DND-41 (cell line): ENCODE measurements at places on chromosomes 3 and 15.

DNA sequence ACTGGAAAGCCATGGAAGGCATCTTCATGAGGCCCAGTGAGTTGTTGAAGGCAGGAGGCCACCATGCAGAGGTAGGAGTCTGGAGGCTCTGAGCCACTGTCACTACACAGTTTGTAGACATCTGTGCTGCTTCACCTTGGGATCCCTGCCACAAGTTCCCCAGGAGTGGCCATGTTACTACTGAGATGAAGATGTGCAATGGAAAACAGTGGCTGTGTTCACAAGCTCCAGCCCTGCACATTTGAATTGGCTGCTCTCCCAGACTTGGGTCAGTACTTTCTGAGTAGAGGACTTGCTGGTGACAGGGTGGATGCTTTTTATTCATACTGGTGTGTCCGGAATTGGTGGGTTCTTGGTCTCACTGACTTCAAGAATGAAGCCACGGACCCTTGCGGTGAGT, 86.9 kb upstream of the C15orf39 start:
- no peak overlapping the region for H3K4me3 ChIP-seq
- H3K36me3 ChIP-seq: no peaks in the 10 kb centered on the region
- H3K4me1 ChIP-seq: peaks cover 15% of the 10 kb centered on the region
- DNase-seq: no peak

DNA sequence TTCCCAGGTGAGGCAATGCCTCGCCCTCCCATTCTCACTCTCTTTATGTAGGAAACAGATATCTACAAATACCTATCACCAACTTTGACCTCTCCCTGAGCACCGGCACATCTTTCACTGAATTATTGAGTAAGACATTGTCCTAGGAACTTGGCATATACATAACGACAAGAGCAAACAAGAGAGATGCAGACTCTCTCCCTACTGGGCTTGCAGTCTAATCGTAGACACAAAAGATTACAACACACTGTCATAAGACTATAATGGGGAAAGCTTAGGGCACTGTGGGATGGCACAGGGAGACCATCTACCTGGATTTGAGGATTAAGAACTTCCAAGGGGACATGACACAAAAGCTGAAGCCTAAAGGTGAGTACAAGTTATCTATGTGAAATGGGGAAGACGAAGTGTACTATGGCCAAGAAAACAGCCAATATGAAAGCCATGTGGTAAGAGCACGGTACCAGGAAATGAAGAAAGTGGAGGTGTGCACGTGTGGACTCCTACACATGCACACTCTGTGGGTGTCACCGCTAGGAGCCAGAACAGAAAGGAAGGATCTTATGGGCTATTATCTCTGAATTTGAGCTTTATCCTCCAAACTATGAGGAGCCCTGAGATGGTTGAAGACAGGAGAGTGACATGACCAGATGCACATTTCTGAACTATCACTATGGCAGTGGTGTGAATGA, 218.8 kb upstream of the STRIT1 start:
- H3K27me3 ChIP-seq: no peaks in the 10 kb centered on the region
- no peak for DNase-seq
- H3K27ac ChIP-seq: no peak overlapping the region; the same call in 1 of the 2 replicates
- peaks cover 55% of the 10 kb centered on the region for H3K36me3 ChIP-seq

- no peaks in the 10 kb centered on the region for H3K4me1 ChIP-seq
- no peak for DNase-seq
- no peak overlapping the region for H3K27ac ChIP-seq
- no peaks in the 10 kb centered on the region for H3K36me3 ChIP-seq
- no peaks in the 10 kb centered on the region for H3K27me3 ChIP-seq
- no peak overlapping the region for H3K4me3 ChIP-seq
Measured at GRCh38 chr3:55017876-55018275, 90.0 kb upstream of the LRTM1 start.

GRCh38 chr15:42160136-42160535, 3.7 kb upstream of the PLA2G4F start:
- H3K27me3 ChIP-seq: no peaks in the 10 kb centered on the region
- H3K4me1 ChIP-seq: no peaks in the 10 kb centered on the region
- H3K36me3 ChIP-seq: peaks cover 58% of the 10 kb centered on the region
- no peak overlapping the region for H3K27ac ChIP-seq
- no peak for DNase-seq

DNA sequence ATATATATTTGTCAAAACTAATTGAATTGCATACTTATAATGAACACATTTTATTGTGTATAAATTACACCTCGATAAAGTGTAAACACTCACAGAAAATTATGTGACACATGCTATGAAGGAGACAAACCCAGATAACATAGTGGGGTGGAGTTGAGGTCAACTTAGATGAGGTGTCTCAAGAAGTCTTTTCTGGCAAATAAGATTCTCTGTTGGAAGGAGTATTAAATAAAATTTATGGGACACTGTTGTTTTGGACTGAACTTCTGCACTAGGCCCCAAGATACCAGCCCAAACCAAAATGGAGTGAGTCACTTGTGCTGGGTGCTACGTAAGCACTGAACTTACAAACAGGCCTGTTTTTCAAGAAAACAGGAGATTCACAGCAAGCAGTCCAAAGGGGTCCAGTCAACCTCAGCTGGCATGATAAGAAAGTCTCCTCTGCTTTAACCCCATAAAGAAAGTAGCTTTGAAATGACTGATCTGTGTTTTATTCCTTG, 18.7 kb downstream of the ACTC1 start:
- no peaks in the 10 kb centered on the region for H3K4me1 ChIP-seq
- DNase-seq: no peak
- no peaks in the 10 kb centered on the region for H3K27me3 ChIP-seq

DNA sequence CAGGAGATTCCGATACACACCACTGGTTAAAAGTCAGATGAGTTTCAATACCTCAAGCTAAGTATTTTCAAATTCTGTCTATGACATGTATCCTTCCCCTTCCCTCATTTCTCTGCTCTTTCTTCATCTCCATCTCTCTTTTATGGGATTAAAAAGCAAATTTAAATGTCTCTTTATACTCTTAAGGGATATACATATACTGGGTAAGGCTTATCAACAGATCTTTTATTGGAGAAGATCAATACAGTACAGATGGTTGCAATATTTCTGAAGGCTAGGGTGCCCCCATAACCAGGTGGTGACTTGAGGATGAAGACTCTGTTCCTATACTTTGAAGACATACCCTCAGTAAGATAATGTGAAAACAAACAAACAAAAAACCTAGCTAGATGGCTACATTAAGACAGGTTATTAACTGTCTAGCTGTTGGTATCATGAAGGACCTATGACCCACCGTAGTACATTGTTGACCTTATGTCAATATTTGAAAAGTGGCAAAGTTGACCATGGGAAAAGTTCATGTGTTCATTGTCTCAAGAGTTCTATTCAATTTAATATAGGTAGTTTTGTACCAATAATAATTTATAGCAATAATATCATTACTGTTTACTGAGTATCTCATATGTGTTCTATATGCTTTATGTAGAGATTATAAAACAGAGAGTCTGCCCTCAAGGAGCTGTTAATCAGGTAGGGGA, 319.8 kb downstream of the LPP start:
- H3K4me1 ChIP-seq: no peaks in the 10 kb centered on the region
- no peak overlapping the region for H3K4me3 ChIP-seq

GRCh38 chr3:71010726-71011455, 572.6 kb downstream of the FOXP1 start:
- peak overlapping the region; percentile 74 for H3K27ac ChIP-seq
- no peak overlapping the region for H3K4me3 ChIP-seq
- DNase-seq: peak; percentile 45
- no peaks in the 10 kb centered on the region for H3K27me3 ChIP-seq
- peaks cover 38% of the 10 kb centered on the region for H3K36me3 ChIP-seq
